ENCODE measurements at places on chromosomes 16 and 17.

- H3K4me1 ChIP-seq, result no peaks in the 10 kb centered on the region
- DNase-seq, result no peak
- H3K27me3 ChIP-seq, result no peaks in the 10 kb centered on the region
Measured at GRCh38 chr16:5044011-5044540, 10.3 kb upstream of the NAGPA start.

DNA sequence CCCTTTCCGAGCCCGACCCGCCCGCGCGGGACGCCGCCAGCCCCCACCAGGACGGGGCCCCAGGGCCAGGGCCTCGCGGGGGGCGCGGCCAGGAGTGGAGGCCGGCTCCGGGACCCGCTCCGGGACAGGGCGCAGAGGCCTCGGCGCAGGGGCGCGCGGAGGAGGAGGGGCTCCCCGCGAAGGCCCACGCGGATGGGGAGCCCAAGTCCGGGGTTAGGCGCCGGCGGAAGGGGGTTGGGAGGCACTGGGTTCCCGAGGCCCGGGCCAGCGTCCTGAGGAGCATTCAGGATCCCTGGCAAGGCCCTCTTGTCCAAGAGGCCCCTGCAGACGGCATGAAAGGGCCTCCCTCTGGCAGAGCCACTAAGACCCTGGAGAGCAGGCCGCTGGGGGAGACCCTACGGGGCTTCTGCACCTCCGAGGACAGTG, 57.8 kb upstream of the CIBAR2 start:
- no peak overlapping the region for H3K27ac ChIP-seq
- no peak for DNase-seq
- no peaks in the 10 kb centered on the region for H3K27me3 ChIP-seq
- no peak overlapping the region for H3K4me3 ChIP-seq
- peaks cover 28% of the 10 kb centered on the region for H3K4me1 ChIP-seq

DNA sequence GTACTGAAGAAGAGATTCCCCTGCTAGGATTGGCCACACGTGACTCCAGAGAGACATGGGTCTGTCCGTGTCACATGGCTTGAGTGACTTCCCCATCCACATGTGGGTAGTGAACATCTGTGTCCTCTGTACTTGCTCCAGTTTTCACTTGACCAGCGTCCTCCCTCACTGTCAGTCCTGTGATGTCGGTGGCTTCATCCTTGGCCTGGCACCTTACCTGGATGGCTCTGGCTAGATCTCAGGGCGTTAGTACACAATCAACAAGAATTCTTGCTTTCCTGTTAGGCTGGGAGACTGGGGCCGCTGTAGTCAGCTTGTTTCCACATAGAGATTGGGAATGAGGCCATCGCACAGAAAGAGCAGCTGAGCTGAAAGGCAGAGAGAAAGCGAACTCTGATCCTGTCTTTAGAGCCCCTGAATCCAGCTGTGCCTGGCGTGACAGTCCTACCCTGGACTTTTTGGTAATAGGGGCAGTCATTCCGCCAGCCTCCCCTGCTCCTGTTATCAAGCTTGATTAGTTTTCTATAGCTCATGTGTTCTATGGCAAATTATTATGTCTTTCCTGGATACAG, 227.3 kb downstream of the SNX29 start:
- no peaks in the 10 kb centered on the region for H3K27me3 ChIP-seq
- H3K36me3 ChIP-seq, result no peaks in the 10 kb centered on the region
- H3K4me1 ChIP-seq, result no peaks in the 10 kb centered on the region
- no peak overlapping the region for H3K27ac ChIP-seq
- no peak overlapping the region for H3K4me3 ChIP-seq

DNA sequence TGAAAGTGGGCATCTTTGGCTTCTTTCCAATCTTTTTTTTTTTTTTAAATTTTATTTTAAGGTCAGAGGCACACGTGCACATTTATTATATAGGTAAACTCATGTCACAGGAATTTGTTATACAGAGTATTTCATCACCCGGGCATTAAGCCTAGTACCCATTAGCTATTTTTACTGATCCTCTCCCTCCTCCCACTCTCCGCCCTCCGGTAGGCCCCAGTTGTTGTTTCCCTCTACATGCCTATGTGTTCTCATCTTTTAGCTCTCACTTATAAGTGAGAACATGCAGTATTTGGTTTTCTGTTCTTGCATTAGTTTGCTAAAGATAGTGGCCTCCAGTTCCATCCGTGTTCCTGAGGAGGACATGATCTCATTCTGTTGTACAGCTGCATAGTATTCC, 108.5 kb downstream of the CYB561 start:
- DNase-seq, result no peak
- H3K36me3 ChIP-seq, result no peaks in the 10 kb centered on the region
- no peak overlapping the region for H3K27ac ChIP-seq
- no peak overlapping the region for H3K4me3 ChIP-seq
- no peaks in the 10 kb centered on the region for H3K4me1 ChIP-seq

GRCh38 chr17:59753522-59754467, 46.3 kb downstream of the VMP1 start:
- peaks cover 4% of the 10 kb centered on the region for H3K4me1 ChIP-seq
- H3K27me3 ChIP-seq, result no peaks in the 10 kb centered on the region
- no peak overlapping the region for H3K4me3 ChIP-seq
- H3K27ac ChIP-seq, result no peak overlapping the region
- H3K36me3 ChIP-seq, result no peaks in the 10 kb centered on the region

DNA sequence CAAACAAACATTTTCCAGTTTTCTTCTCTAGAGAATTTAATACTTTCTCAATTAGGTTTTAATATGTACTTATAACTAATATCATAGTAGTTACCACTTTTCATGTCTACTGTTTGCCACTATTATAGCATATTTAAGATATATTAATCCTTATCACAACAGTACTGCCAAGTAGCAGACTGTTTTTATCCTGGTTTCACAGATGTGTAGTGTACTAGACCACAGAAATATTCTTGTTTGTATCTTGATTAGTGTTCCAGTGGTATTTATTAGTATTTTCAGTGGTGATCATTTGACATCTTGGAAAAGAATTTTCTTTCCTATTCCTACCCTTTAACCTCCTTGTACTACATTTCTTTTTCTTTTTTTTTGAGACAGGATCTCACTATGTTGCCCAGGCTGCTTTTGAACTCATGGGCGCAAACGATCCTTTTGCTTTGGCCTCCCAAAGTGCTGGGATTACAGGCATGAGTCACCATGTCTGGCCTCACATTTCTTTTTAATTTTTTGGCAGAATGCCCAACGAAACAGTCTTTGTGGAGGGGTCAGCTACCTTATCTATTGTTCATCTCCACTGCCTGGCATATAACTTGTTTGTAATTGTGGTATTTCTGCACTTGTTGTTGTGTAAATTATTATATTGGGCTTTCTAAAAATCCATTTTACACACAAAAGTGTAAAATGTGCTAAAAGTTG, 27.2 kb downstream of the MAP2K4 start:
- no peak for DNase-seq
- H3K4me1 ChIP-seq, result no peaks in the 10 kb centered on the region
- no peak overlapping the region for H3K27ac ChIP-seq
- no peak overlapping the region for H3K4me3 ChIP-seq

DNA sequence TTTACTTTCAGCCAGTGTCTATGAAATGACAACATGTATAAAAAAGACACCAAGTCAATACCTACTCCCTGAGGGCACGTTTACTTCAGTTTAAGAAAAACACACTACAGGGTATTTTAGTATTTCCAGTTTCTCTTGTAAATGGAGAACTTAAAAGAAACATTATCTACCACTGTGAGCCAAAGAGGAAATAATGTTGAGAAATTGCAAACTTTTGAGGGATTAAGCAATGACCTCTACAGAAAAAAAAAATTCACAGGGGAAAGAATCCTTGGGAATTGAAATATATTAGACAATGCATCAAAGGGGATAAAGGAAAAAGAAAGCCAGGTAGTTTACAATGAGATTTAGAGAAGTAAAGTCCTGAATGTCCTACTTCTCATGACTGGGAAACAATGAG, 126.0 kb downstream of the KCNJ2 start:
- no peak overlapping the region for H3K27ac ChIP-seq
- no peak overlapping the region for H3K4me3 ChIP-seq
- no peaks in the 10 kb centered on the region for H3K36me3 ChIP-seq
- no peak for DNase-seq
- no peaks in the 10 kb centered on the region for H3K27me3 ChIP-seq
- H3K4me1 ChIP-seq, result no peaks in the 10 kb centered on the region

GRCh38 chr17:74527081-74527480, 4.2 kb downstream of the CD300LB start:
- no peak overlapping the region for H3K4me3 ChIP-seq
- H3K27ac ChIP-seq, result no peak overlapping the region
- no peak for DNase-seq
- H3K27me3 ChIP-seq, result no peaks in the 10 kb centered on the region

- no peak overlapping the region for H3K27ac ChIP-seq
- no peak for DNase-seq
- H3K36me3 ChIP-seq, result no peaks in the 10 kb centered on the region
- H3K4me3 ChIP-seq, result no peak overlapping the region
- H3K4me1 ChIP-seq, result peaks cover 8% of the 10 kb centered on the region
Measured at GRCh38 chr17:41939044-41939692, 8.8 kb downstream of the ODAD4 start.

DNA sequence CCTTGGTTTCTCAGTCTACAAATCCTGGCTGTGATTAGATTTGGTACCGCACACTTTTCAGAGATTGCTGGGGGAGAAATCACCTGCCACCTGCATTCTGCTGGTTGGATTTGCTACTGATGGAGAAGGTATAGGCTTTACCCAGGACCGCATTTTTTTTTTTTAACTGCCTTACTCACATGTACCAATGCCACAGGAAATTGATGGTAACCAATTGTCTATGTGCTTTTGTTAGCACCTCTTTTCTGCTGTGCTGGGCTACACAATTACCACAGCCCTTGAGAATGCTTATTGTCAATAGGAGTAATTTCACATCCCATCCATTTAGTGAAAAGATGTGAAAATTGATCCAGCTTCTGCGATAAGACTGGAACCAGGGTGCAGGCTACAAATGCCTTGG, 74.4 kb upstream of the TANC2 start:
- no peak overlapping the region for H3K27ac ChIP-seq
- no peaks in the 10 kb centered on the region for H3K36me3 ChIP-seq
- H3K27me3 ChIP-seq, result no peaks in the 10 kb centered on the region
- H3K4me1 ChIP-seq, result no peaks in the 10 kb centered on the region
- DNase-seq, result no peak
- no peak overlapping the region for H3K4me3 ChIP-seq

DNA sequence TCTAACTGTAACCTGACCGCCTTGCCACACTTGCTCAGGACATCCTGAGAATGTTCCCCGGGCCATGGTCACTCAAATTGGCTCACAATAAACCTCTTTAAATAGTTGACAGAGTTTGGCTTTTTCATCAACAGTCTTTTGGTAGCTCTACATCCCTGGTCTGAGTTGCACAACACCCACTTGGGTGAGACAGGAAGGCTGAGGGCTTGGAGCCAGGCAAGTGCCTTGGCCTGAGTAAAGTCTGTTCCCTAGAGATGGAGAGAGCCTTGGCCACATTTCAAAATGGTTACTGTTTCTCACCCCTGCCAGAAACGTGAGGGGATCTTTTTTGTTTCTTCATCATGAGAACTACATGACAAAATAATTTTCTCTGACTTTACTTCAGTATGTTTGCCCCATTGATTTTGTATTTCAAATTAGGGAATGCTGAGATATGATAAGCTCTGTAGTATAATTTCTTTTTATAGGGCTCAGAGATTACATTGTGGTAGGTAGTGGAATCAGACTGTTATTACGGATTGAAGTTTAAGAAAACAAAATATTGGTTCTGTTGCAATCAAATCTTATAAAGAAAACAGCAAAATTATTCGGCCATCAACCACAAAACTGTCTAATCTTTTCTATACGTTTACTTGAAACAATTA, 53.9 kb upstream of the NETO2 start:
- H3K36me3 ChIP-seq, result no peaks in the 10 kb centered on the region
- no peak overlapping the region for H3K4me3 ChIP-seq

- H3K27me3 ChIP-seq, result no peaks in the 10 kb centered on the region
- H3K36me3 ChIP-seq, result no peaks in the 10 kb centered on the region
- no peak overlapping the region for H3K27ac ChIP-seq
- no peak for DNase-seq
- H3K4me3 ChIP-seq, result no peak overlapping the region
Measured at GRCh38 chr17:74380086-74380958, 13.0 kb downstream of the GPR142 start.

DNA sequence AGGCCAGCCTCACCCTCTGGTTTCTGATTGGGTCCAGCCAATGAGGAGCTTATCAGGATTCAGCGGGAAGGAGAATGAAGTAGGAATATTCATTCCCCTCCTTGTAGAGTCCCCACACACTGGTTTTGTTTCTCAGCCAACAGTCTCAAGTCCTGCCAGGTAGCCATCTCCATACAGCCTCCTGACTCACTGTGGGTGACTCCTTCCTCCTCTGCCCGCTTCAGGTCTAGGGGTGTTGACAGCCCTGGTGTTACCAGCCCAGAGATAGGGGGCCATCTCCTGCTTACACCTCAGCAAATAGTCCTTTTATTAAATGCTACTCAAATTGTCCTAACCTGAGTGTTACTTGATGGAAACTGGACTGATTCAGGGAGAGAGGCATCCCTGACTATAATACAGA, 4.0 kb upstream of the MFAP4 start:
- no peaks in the 10 kb centered on the region for H3K4me1 ChIP-seq
- no peak overlapping the region for H3K4me3 ChIP-seq
- H3K27ac ChIP-seq, result no peak overlapping the region
- no peak for DNase-seq
- H3K27me3 ChIP-seq, result no peaks in the 10 kb centered on the region

DNA sequence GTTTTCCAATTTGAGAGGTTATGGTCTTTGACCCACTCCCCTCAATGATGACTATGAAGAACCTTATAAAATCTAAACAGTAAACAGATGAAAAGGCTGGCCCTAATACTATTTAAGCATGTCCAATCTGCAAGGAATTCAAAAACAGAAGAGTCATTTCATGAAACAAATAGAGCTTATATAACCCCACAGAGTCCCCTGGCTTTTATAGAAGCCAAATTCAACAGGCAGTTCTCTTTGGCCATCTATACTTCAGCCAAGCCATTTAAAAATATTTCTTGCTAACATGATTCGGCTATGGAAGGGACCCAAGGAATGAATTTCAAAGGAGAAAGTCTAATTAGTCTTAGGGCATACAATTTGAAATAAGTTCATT, 43.4 kb downstream of the SPOP start:
- H3K4me3 ChIP-seq, result no peak overlapping the region
- H3K27ac ChIP-seq, result no peak overlapping the region
- H3K27me3 ChIP-seq, result no peaks in the 10 kb centered on the region
- H3K4me1 ChIP-seq, result peaks cover 19% of the 10 kb centered on the region

Data from pancreas (tissue), 10 donors.